ENCODE measurements at places on chromosomes 7 and 10.

DNA sequence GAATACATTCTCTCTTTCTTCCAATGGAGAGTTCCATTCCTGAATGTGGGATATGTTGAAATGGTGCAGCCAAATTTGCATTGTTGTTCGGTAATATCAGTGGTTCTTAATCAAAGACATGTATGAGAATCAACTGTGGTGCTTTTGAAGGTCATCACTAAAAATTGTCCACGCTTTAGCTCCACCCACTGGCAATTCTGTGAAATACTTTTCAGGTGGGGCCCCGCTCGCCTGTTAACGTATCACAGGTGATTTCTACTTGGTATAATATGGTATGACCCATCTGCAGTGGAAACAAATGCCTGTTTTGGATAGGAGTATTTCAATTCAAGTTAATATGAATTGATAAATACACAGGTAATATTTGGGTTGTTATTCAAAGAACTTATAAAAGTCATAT is 178.4 kb downstream of the NSUN6 start:
- H3K27me3 ChIP-seq, result no peaks in the 10 kb centered on the region
- H3K36me3 ChIP-seq, result no peaks in the 10 kb centered on the region
- DNase-seq, result no peak
- H3K27ac ChIP-seq, result no peak overlapping the region

DNA sequence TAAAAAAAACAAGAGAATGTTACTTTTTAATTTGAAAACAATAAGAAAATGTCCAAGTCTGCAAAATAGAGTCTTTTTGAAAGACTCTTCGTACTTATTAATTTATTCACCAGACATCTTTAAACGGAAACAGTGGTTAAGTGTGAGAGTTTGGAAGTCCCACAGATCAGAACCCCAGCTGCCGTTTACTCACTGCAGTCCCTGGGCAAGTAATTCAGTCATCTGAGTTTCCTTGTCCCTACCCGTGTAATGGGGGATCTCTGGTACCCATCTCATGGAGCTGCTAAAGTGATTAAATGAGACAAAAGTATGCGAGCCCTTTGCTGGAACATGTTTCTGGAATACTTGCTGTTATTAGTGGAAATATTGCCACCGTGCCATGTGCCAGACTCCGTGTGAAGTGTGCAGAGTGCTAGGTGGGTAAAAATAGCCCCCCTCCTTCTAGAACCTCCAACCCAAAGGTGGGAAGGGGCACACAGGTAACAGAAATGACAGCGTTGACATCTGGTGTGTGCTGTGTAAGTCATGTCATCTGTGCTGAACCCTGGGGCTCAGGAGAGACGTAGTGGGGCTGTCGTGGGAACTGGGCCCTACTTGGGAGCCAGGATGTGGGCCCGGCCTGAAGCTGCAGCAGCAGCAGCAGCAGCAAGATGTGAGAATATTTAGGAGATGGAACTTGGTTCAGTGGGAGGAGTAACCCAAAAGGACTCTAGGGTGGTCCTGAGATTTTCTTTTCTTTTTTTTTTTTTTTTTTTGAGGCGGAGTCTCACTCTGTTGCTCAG is 140.5 kb downstream of the CUX1 start:
- H3K36me3 ChIP-seq, result peaks cover 3% of the 10 kb centered on the region
- DNase-seq, result no peak
- H3K27ac ChIP-seq, result no peak overlapping the region
- no peaks in the 10 kb centered on the region for H3K27me3 ChIP-seq

GRCh38 chr7:8353991-8354390 is 79.4 kb upstream of the NXPH1 start:
- no peaks in the 10 kb centered on the region for H3K4me1 ChIP-seq
- no peak overlapping the region for H3K27ac ChIP-seq
- H3K27me3 ChIP-seq, result peaks cover 6% of the 10 kb centered on the region
- DNase-seq, result no peak
- no peaks in the 10 kb centered on the region for H3K36me3 ChIP-seq

- no peak for DNase-seq
- H3K4me1 ChIP-seq, result no peaks in the 10 kb centered on the region
- no peak overlapping the region for H3K27ac ChIP-seq
Measured at GRCh38 chr10:78843495-78843894, 225.3 kb upstream of the ZMIZ1 start.

- no peaks in the 10 kb centered on the region for H3K36me3 ChIP-seq
- H3K27ac ChIP-seq, result no peak overlapping the region
- H3K4me3 ChIP-seq, result no peak overlapping the region
- H3K4me1 ChIP-seq, result no peaks in the 10 kb centered on the region
- DNase-seq, result no peak
Measured at GRCh38 chr7:16130111-16131110, 290.9 kb downstream of the CRPPA start.

- no peaks in the 10 kb centered on the region for H3K27me3 ChIP-seq
- peaks cover under 1% of the 10 kb centered on the region for H3K4me1 ChIP-seq
- no peaks in the 10 kb centered on the region for H3K36me3 ChIP-seq
- DNase-seq, result no peak
- H3K27ac ChIP-seq, result no peak overlapping the region
Measured at GRCh38 chr10:79057481-79058275, 11.1 kb upstream of the ZMIZ1 start.

DNA sequence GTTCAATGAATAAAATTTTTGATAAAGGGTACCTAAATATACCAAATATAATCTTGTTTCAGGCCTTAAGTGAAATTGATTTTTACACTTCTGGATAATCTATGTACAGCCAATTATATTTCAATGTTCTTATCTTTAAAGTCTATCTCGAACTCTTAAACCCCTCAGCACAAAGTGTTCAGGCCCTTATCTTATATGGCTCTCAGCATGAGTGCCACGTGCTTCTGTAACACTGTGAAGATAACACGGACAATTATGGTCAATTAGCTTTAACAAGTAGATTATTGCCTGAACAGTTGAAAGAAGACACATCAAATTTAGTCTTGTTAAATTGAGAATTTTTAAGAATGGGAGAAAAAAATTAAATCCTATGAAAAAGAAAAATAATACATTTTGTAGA is 40.4 kb upstream of the DMTF1 start:
- no peak overlapping the region for H3K4me3 ChIP-seq
- DNase-seq, result no peak
- H3K27ac ChIP-seq, result no peak overlapping the region
- H3K4me1 ChIP-seq, result no peaks in the 10 kb centered on the region

DNA sequence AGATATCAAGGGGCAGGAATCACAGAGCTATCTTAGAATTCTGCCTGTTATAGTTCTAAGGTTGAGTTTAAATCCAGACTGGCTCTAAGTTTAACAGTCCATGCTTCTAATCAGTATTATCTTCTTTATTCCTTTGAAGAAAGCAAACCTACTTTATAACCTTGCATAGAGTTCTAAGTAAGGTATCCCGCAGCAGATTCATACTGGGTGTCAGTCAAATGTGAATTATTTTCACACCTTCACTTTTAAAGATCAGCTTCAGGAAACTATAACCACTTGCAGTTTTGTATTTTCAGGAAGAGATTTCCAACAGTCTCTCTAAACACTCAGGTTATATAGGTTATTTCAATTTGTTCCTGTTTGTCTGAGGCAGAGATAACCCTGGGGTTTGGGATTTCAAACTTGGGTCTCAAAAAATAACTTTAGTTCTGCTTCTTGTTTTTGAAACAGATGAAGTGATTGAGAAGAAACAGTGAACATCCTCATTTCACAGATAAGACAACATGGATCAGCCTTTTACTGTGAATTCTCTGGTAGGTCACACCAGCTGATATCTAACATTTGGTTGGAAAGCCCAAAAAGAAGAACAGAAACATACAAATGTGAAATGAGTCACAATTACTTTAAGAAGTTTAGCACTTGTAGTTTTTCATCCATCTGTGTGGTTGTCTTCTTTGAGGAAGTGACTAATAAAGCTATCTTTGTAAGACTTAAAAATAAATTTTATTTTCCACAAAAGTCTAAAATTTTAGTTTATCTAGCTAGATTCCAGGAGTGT is 21.4 kb downstream of the STAMBPL1 start:
- no peaks in the 10 kb centered on the region for H3K27me3 ChIP-seq
- H3K4me1 ChIP-seq, result peaks cover 74% of the 10 kb centered on the region
- peak overlapping the region; percentile 97 for H3K27ac ChIP-seq
- H3K4me3 ChIP-seq, result peak overlapping the region; percentile 50
- peaks cover 43% of the 10 kb centered on the region for H3K36me3 ChIP-seq

DNA sequence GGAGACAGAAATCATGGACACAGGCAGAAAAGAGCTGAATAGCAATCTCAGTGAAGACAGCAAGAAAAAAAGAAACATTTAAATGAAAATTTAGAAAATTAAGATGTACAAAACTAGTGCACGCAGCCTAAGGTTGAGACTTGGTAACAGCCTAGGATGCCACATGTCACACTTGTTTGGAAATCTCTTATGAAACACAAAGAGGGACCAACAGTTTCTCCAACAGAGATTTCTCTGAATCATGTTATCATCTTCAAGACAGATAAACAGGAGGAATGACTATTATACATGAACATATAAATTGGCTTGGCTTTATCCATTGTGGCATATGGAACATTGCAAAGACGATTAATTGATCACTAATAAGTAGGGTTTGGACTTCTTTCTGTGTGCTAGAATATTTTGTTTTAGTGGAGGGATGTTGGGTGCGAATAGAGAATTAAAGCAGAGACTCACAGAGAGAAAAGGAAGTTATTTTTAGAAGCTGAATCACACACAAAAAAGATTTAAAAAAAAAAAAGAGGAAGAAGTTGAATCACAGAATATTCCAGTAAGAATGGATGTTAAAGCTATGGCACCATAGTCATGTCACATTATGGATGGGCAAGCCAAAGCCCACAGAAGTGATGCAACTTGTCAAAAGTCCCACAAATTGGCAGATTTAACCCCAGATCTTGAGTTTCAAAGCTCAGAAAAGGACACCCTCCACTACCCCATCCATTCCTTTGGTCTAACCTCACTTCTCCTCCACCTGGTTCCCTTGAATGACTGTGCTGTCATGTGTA is 91.6 kb downstream of the MYOF start:
- no peak for DNase-seq
- H3K4me3 ChIP-seq, result no peak overlapping the region
- H3K4me1 ChIP-seq, result peaks cover 22% of the 10 kb centered on the region
- H3K27me3 ChIP-seq, result no peaks in the 10 kb centered on the region
